ENCODE measurements at places on chromosomes 6 and 20. TPM values are rescaled to one million over a fixed set of nuclear protein-coding genes. Genes with fewer than 3 reads are reported as not detected.

Gene CST2
- 0.16 TPM for polyA plus RNA-seq

Gene RIMS1
- not detected for polyA plus RNA-seq

Gene BPIFB4
- polyA plus RNA-seq, result not detected

Gene CCR6
- polyA plus RNA-seq, result 16.1 TPM

Gene CTAGE9
- not detected for polyA plus RNA-seq

Gene LPIN3
- 2.7 TPM for polyA plus RNA-seq

Gene ABT1
- 20.2 TPM for polyA plus RNA-seq

Gene TRIM15
- polyA plus RNA-seq, result 0.13 TPM

DNA sequence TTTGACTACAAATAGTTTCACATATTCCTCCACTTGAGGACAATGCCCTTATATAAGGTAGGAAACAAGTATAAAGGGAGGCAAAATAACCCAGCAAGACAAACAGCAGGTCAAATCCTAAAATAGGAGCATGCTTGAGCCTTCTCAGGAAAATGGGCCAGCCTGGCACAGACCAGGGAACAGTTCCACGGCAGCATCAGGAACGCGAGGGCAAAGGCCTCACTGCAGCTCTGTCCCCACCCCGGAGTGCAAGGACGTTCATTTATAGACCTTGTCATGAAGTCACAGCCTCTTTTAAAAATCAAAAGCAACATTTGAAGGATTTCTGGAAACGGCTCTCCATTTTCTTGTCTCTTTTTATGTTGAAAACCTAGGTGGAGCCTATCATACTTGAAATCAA, 17.1 kb downstream of the PDE10A start:
- no peak for DNase-seq

DNA sequence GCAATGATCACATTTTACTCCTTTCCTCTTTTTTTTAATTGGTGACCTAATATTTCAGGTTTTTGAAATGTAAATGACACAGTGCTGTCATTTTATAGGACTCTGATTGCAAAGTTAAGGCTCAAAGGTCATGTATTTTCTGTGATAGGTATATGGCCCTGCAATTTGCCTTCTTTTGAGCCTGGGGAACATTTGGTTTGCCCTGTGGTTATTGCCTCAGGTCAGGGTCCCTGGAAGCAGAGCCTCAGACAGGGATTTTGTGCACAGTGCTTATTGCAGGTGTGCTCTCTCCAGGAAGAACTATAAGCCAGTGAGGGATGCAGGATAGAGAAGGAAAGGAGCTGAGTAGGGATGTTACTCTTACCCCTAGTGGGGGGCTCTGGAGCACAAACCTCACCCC, 229.3 kb upstream of the ECI2 start:
- no peak for DNase-seq

- no peak for DNase-seq
Measured at GRCh38 chr6:143196525-143197225, 136.0 kb downstream of the AIG1 start.

DNA sequence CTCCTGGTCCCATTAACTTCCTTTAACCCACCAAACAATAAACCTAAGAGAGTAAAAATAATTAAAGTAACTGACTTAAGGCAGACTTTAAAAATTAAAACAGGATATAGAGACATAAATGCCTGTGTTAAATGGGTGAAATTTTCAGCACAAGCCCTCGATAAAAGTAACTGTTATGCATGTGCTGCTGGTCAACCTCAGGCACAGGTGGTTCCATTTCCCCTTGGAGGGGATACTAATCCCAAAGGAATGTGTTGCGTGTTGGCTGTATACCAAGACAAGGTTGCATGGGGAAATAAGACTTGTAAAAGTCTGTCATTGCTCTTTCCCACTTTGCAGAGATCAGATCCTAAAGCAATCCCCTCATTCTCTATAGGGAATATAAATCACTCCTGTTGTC, 25.8 kb downstream of the HLA-A start:
- no peak for DNase-seq

GRCh38 chr20:3686867-3687321, 5.1 kb upstream of the ADAM33 start:
- DNase-seq, result no peak

DNA sequence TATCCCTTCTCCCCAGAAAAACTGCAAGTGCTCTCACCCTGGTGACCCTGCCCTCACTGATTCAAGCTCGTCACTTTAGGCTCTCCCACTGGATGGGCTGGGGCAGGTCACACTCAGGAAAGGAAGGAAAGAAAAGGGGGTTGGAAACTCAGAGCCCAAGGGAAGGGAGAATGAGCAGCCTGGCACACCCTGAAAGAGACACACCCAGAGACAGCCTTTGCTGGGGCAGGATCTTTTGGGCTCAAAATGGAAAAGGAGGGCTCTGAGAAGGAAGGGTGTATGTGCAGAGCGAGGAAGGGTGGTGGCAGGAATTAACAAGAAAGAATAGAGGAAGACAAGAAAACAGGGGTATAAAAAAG, 2.5 kb downstream of the PPP1R18 start:
- no peak for DNase-seq

DNA sequence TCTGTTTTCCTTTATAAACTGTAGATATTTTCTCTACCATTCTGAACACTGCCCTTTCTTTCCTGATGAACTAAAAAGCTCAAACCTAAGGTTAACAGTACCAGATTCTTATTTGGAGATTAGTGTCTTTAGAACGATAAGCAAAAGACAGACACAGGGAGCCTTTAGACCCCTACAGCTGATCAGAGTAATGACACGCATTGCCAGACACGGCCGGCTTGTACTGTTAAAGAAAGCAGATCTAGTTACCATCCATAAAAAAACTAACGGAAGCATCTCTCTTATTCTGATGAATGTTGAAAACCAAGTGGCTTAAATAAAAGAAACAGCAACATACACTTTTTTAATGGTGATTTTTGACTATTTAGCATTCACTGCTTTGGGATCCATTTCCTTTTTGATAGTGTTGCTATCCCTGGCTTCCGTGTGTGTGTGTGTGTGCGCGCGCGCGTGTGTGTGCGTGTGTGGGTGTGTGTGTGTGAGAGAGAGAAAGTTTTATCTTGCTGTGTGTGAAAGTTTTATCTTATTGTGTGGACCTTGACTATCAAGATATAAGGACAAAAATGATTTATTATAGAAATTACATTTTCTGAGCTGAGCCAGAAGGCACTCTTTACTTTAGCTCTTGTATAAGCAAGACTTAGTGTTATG, 95.6 kb upstream of the SLC35B3 start:
- no peak for DNase-seq

DNA sequence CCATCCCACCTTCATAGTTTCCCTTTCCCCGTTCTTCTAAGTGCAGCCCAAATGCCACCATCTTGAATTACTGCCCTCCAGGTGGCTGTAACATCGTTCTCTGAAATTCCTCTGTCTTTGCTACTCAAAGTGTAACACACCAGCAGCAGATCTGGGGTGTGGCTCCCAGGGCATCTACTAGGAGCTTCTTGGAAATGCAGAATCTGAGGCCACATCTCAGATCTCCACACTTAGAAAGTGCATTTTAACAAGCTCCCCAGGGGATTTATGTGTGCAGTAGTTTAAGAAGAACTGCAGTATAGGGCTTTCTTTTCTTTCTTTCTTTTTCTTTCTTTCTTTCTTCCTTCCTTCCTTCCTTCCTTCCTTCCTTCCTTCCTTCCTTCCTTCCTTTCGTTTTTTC, 1.7 kb upstream of the MLIP start:
- DNase-seq, result no peak

GRCh38 chr6:41161851-41162552, 914 bp downstream of the TREM2 start:
- DNase-seq, result no peak

GRCh38 chr6:31568537-31568961, 3.5 kb upstream of the LTA start:
- DNase-seq, result peak; percentile 84

DNA sequence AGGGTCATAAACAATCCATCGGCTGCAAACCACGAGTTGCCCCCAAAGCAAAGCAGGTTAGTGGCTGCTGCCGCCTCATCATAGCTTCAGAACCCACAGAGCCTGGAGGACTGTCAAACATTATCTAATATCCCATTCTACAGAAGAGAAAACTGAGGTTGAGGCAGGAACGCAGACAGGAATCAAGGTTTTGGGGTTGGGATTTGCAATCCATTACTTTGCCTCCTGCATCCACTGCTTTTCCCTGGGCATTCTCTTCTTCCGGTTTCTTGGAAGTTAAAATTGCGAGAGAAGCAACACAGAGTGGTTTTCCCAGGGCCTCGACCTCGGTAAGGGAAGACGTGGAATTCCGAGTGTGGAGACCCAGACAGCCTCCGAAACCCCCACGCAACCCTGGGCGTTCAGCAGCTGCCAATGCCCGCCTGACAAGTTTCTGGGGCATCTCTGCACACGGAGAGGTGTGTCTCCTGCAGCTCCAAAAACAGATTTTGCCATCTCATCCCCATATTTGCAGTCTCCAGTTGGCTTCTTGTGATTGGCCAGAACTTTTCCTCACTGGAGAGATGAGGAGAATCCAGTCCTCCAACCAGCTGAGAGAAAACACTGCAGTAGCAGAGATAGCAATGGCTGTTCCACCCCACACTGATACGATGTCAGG, 45.5 kb upstream of the SNAP25 start:
- DNase-seq, result peak; percentile 69

GRCh38 chr6:137973201-137973600, 106.1 kb downstream of the TNFAIP3 start:
- no peak for DNase-seq

DNA sequence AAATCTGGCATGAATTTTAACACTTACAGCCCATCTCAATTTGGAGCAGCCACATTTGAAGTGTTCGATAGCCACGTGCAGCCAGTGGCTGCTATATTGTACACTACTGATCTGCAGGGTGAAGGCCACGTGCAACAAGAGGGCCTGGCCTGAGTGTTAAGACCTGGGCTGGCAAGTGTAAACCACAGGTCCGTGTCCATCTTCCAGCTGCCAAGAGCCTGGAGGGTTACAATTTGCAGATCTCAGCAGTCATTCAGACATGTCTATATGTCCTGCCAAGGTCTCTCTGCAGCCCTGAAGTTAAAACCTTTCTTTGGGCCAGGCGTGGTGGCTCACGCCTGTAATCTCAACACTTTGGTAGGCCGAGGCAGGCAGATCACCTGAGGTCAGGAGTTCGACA, 14.1 kb downstream of the SGK2 start:
- peak; percentile 39 for DNase-seq

- DNase-seq, result peak; percentile 78
Measured at GRCh38 chr6:149450679-149451375, 34.0 kb downstream of the ZC3H12D start.

GRCh38 chr20:51529081-51529681, 13.3 kb downstream of the NFATC2 start:
- DNase-seq, result no peak

- no peak for DNase-seq
Measured at GRCh38 chr6:47132724-47133123, 90.6 kb upstream of the ADGRF1 start.

DNA sequence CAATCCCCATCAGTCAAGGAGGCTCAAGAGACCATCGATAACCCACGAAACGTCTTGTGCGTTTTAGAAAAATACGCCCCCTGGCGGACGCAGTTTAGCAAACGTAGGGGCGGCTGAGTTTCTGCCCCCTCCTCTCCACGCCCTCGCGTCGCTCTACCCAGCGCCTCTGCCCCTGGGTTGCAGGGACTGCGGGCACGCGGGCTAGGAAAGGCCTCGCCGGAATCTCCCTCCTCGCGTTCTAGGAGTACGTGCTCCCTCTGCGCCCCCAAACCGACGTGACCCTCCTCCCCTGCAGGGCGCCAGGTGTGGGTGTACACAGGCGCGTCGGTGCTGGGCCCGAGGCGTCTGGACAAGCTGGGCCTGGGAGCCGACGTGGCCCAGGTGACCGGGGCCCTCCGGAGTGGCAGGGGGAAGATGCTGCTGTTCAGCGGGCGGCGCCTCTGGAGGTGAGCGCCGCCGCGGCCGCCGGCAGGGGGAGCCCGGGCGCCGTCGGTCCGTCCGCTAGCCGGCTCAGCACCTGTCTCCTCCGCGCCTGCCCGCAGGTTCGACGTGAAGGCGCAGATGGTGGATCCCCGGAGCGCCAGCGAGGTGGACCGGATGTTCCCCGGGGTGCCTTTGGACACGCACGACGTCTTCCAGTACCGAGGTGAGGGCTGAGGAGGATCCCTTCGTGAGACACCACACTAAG, 5.3 kb downstream of the MMP9 start:
- peak; percentile 94 for DNase-seq

DNA sequence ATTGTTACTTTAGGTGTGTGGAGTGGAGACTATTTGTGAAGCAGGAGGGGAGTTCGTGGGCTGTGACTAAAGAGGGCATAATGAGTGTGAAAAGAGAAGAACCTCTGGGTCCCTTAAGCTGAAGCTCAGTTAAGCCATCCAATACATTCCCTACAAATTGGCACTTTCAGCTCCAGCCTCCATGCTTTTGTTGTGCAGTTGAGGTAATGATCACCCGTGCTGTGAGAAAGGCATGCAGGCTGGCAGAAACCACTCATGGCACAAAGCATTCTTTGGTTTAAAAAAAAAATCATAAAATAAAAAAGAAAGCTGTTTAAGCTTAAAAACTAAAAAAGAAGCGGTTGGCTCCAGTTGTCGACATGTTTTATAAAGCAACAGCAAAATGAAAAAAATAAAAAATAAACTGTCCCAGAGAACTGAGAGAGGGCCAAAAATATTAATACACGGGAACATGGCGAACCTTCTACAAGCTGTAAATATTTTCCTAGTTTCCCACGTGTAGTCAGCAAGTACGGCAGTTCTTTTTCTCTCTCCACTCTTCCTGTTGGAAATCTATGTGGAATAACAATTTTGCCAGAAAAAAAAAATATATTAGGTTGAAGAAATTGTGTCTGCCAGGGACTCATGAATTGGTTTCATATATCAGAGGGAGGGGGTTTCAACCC, 82.2 kb downstream of the ANKRD60 start:
- DNase-seq, result no peak

GRCh38 chr20:40361916-40362315, 327.1 kb downstream of the MAFB start:
- DNase-seq, result no peak

- no peak for DNase-seq
Measured at GRCh38 chr6:116405138-116405537, 34.4 kb downstream of the DSE start.

GRCh38 chr20:19881080-19881840, 123.2 kb downstream of the RIN2 start:
- no peak for DNase-seq

Measured in spleen (tissue), 13 donors.